ENCODE measurements at places on chromosomes 4 and X.
A peak's percentile ranks its signal among the peaks of the same experiment; 100 is the strongest.

GRCh38 chr4:8783736-8784135 lies 87.9 kb downstream of the HMX1 start:
- DNase-seq, result no peak

DNA sequence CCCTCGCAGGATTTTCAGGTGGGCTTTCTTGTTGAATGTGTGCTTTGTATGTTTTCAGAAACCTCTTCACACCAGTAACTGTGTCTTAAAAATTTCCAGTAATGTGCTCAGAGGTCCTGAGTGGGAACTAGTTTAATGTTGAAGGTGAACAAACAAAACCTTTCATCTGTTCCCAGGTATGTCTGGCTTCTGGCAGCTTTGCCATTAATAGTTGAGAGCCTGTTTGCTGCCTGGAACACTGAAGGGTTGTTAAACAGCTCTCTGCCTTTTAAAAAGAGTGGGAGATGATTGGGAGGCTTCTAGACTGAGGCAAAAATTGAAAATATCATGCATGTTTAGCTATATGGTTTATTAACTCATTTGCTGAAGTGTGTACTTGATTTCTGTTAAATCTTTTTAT lies 161.2 kb upstream of the AGTR2 start:
- DNase-seq, result no peak

DNA sequence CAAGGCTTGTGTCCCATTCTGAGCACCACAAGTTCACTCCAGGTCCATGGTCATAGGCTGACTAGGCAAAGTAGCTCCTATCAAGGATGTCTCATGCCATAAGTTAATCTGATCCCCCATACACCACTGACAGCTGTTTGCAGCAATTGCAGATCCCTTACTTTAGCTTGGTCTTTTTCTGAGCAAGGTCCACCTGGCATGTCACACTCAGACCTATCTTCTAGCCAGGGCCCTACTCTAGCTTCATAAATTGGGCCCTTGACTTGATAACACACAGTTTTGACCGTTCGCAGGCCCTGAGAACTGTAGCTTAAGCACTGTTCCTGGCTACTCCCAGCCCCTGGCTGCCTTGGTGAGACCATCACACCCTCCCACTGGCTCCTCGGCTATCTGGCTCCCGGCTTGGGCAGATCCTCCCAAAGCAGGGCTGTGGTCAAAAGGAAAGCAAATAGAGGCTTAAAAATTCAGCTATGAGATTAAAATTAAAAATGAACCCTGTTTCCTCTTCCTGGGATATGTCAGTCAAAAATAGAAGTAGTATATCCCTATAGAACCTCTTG lies 427.4 kb downstream of the RAB28 start:
- DNase-seq, result no peak

DNA sequence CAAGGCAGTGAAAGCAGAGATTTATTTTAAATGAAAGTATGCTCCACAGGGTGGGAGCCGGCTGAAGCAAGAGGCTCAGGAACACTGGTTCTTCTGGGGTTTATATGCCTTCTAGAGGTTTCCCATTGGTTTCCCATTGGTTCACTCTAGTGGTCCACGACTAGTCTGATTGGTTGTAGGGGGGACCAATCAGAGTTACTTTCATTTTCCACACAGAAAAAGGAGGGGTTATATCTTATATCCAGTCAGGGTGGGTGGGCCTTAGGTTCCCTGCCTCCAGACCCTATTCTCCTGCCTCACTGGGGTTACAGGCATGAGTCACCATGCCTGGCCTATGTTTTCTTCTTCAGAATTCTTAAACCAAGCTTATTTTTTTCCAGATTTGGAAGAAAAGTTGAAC lies 101.6 kb downstream of the KLHL8 start:
- DNase-seq, result no peak

DNA sequence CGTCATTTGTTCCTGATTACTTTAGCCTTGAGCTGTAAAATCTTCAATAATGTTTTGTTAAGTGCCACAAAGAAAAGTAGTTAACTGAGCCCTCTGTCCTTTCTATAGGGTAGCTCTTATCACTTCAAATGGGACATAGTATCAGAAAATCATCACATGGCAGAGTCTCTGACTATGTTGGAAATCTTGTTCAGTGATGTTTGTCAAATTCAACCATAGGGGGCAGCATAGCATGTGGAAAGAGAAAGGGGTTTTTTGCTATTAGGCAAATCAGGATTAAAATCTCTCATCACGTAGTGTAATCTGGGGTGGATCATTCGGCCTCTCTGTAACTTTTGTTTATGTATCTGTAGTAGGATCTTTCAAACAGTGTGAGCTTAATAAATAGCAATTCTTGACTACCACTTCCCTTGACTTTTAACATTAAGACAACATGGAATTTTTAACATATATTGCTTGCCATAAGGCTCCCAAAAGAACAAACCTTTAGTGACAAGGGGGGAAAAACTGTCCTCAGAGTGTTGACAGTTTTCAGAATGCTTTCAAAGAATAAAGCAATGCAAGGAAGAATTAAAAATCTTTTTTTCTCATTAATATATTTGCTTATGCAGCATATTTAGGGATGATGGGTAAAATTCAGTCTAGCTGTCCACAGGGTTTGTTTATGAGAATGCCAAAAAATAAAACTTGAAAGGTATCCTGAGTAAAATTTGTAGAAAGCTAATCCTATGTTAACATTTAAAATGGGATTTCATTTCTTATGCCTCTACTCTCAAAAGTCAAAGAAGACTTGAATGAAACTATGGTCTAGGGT lies 127.2 kb downstream of the FBXW7 start:
- DNase-seq, result peak; percentile 57

DNA sequence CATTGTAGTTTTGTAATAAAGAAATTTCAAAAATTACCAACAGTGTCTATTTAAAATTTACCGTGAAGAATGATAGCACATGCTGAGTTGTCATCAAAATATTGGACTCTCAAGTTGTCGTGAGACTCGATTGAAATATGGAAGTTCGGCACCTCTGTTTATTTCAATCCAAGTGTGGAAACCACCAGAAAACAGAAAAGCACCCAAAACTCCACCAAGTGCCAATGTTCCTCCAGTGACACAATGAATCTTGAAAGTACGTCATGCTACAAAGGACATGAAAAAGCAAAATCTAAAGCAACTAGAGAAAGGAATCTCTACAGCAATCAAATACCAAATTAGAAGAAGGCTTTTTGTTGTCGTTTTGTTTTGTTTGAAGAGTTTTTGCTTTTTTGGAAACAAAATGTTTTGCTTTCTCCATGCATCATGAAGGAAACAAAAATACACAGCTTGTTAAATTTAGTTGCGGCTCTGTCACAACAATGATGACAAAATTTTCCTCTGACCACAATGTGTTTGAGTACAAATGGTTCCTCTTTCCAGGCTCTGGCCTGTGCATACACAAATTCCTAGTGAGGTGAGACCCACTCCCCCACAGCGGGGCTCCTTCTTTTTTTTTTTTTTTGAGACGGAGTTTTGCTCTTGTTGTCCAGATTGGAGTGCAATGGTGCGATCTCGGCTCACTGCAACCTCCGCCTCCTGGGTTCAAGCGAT lies 9.6 kb upstream of the IL13RA1 start:
- DNase-seq, result no peak

GRCh38 chrX:70826715-70827114 lies 81.8 kb downstream of the TEX11 start:
- peak; percentile 3 for DNase-seq
